ENCODE measurements at places on chromosomes 5 and 9.

DNA sequence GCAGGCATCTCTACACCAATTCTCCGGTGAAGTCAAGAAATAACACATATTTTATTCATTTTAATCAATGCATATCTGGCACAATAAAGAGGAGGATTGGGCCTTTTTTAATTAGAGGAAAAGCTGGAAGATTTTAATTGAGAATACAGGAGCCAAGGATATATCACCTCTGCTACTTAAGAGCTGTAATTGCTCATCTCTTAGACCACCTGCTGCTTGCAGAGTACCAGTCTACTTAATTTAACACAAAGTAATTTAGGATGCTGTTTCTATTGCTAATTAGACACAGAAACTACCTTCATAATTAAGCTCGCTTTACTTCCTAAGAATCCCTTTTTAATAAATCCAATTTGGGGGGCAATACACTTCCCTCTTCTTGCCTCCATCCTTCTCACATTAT is 326.9 kb downstream of the TENT4A start:
- DNase-seq: no peak

- DNase-seq: no peak
Measured at GRCh38 chr5:138440159-138441073, 1.6 kb downstream of the REEP2 start.

DNA sequence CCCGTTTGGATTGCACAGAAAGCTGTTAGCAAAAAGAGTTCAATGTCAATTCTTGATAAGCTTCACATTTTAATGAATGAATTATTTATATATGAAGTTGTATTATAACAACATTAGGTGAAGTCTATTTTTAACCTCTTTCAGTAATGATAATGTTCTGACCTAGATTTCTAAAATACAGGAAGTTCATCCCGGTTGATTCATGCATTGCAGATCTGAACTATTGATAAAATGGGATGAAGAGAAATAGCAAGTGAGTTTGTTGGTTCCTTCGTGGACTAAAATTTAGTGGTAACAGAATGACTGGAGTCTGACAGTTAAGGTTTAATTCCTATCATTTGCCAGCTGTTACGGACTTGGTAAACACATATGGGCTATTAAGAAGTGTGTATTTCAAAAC is 180.5 kb downstream of the PCSK1 start:
- no peak for DNase-seq

DNA sequence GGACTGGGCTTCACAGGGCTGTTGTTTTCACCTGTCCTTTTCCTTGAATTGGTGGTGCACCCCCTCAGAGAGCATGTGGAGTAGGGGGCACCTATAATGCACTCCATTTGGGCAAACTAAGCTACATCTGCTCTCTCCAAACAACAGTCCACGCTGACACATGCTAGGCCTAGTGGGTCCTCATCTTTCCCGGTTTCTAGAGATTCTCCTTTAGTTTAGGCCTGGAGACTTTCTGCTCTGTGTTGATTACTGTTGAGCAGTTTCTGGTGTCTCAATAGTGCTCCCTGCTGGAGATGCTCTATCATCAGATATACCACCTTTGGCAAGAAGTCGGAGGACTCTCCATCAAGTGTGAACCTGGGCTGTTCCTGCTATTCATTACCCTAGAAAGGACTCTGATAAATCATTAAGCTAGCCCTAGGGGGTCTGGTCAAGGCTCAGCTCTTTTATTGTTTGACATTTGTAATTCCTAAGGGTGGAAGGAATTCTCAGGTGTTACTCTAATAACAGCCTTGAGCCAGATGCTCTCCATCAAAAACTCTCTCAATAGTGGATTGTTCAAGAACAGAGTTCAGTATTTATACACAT is 64.0 kb upstream of the FYB1 start:
- DNase-seq: no peak

- DNase-seq: no peak
Measured at GRCh38 chr9:120569556-120569955, 10.4 kb downstream of the CDK5RAP2 start.

- DNase-seq: no peak
Measured at GRCh38 chr9:90844326-90844725, 42.7 kb downstream of the SYK start.

DNA sequence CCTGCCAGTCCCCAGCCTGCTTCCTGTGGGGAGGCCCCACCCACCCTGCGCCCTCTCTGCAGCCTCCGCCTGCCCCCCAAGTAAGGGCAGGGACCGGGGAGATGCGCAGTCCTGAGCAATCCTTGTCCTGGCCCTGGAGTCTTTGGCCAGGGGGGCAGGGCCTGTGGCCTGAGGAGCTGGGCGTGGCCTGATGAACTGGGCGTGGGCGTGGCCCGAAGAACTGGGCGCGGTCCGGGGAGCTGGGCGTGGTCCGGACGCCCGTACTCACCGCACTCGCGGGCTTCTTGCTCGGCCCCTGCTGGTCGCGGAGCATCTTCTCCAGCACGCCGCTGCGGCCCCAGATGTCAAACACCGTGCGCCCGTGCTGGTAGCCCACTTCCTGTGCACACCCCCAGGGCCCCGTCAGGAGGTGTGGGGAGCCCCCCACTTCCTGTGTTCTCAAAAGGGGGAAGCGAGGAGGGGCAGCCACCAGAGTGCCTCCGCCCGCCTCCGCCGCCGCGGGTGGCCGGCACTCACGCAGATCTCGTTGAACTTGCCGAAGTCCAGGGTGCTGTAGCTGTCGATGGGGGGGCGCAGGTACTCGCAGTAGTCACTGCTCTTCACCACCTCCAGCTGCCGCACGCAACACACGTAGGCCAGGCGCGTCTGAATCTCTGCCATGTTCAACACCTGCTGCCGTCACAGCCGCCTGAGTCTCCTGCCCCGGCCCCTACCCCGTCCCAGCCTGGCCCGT is 2.7 kb upstream of the NSMF start:
- no peak for DNase-seq
